AG04449 (cell line): ENCODE measurements at places on chromosomes 4 and X.

- DNase-seq = no peak
These were observed 623.5 kb upstream of the GNPDA2 start for GRCh38 chr4:45349859-45350258.

DNA sequence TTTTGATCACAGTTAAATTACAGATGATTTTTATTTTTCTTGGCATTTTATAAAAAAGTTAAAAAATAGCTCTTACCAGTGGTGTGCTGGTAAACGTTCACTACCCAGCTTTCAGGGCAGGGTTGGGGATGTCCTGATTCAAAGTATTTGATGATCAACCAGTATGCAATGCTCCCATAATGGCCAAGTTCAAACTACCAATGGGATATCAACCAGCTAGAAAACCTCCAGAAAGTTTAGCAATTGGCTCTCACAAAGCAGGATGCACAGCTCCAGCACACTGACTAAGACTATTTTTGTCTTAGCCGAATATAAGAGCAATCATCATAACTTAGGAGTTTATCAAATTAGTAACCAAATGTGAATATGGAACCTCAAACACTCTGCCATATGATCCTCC lies 108.0 kb upstream of the PDE5A start:
- DNase-seq = no peak

GRCh38 chrX:85303544-85303943 lies 59.8 kb downstream of the ZNF711 start:
- no peak for DNase-seq

- no peak for DNase-seq
These were observed 18.9 kb downstream of the PRDM8 start for GRCh38 chr4:80216100-80216761.

DNA sequence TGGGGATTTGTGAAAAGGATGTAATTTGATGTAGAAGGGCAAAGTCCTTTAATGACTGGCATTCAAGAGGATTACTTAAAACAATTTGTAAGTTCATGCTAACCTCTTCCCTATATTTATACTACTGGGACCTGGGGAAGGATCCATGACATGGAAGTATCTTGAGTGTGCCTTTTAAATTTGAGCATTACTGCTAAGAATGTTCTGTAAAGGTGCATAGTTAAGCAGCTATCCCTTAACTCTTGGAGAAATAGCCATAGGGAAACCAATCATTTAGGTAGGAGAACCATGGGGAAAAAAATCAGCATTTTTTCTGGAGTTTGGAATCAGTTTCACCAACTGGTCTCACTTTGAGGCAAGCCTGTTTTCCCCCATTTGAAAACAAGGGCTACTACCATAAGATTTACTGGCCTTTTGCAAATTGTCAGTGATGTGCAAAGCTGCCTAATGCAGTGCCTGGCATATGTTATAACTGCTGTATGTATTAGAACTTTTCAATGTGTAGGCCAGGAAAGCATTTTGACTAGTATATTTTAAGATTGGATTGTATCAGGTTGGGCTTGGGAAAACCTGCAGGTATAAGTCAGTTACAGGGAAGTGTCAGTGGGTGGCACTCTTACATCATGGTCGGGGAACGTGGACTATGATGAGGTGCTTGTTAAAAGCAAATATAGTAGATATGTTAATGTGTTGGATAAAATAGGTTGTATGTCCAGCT lies 72.1 kb downstream of the PRSS12 start:
- no peak for DNase-seq

GRCh38 chr4:144461906-144462305 lies 184.1 kb upstream of the HHIP start:
- DNase-seq = no peak

GRCh38 chr4:30904215-30904555 lies 184.0 kb downstream of the PCDH7 start:
- no peak for DNase-seq

GRCh38 chr4:115424852-115425251 lies 311.4 kb upstream of the NDST4 start:
- no peak for DNase-seq

DNA sequence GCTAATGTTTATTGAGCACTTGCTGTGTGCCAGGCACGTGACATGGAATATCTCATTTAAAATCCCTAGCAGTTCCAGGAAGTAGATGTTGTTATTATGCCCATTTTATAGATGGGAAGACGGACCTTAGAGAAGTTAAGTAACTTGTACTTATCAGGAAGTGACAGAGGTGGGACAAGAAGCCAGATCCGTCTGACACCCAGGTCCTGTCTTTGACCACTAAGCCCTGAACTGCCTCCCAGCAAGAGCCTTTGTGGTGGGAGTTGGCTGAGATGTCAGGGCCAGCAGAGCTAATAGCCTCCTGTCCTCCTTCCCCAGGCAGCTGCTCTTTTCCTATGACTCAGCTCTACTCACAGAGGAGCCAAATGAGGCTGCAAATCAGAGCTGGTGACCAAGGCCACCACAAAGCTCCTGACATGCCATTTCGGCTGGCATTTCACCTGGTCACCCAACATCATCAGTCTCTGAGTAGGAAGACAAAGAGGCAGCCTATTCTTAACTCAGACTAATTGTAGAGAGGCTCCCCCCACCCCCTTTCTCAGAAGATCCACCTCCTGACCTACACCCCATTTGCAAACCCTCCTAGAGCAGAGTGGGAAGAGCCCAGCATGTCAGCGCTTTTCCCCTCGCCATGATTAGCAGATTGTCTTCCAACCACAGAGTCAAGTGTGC lies 175.1 kb upstream of the KIT start:
- no peak for DNase-seq

DNA sequence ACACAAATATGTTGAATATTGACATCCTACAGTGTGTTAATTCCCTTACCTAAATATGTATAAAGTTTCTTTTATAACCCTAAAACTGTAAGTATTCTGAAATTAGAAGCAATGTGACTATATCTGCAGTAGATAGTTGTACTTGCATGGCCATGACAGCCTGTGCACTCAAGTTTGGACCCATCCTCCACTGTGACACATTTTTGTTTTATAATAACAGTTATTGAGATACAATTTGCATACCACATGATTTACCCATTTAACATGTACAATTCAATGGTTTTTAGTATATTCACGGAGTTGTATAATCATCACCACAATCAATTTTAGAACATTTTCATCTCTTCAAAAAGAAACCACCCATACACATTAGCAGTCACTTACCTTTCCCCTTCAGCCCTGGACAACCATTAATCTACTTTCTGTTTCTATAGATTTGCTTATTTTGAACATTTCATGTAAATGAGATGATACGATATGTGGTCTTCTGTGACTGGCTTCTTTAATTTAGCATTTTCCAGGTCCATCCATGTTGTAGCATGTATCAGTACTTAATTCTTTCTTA lies 29.6 kb downstream of the HERC3 start:
- DNase-seq = no peak
